ENCODE measurements at places on chromosomes 4 and X.

DNA sequence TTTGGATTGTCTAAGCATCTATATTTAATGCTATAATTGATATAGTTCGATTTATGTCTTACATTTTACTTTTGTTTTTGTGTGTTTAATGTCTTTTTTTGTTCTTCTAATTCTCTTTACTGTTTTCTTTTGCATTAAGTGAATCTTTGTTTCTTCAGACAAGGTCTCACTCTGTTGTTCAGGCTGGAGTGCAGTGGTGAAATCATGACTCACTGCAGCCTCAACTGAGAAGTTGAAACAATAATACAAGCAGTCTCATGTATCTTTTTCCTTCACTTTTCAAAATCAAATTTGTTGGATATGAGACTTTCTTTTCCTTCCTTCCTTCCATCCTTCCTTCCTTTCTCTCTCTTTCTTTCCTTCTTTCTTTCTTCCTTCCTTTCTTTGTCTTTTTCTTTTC is 1401.6 kb downstream of the ADGRL3 start:
- no peak for DNase-seq

GRCh38 chr4:15405018-15405417 is 22.8 kb upstream of the C1QTNF7 start:
- no peak for DNase-seq

- DNase-seq, result peak; percentile 34
Observed at GRCh38 chrX:17376431-17377077, 1.6 kb downstream of the NHS start.

DNA sequence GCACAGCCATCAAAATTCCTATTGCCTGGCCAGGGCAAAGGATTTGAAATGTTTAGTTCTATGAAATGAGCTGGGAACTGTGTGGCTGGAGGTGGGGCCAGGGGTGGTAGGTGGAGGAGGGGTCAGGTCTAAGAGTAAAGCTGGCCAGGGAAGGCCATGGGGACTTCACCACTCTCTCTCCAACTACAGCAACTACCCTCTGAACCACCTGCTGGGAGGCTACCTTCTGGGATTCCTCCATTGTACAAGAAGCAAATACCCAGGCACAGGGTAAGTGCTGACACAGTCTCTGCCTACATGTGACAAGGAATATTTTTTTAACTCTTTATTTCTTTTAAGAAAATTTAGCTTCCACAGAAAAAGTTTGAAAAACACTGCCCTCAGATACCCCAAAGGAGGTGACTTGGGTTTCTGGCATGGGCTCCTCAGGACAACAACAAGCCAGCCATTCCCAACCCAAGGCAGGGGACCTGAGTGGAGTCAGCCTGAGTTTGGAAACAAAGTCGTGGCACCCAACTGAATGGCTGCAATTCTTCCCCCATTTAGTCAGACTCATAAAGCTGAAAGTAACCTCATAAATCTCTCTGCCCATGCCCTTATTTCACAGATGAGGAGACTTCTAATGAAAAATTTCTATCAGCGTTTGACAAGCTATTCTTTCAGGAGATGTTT is 593.8 kb upstream of the DIPK2B start:
- DNase-seq, result no peak

GRCh38 chrX:6738518-6739470 is 203.9 kb upstream of the VCX3A start:
- no peak for DNase-seq

DNA sequence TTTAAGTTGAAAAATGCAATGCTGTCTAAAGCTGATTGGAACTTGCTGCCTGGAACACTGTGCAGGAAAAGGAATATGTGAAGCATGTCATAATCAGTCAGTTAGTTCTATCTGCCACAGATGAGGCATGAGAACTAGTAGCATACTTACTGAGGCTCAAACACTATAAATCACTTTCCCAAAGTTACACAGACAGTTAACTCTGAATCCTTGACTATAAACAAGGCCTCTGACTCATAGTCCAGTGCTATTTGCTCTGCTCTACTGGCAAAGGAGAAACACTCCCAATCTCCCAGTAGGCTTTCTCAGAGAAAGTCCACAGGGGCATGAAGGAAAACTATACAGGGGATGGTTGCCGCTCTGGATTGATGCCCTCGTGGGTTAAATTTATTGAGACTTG is 2078.4 kb upstream of the TENM3 start:
- no peak for DNase-seq

DNA sequence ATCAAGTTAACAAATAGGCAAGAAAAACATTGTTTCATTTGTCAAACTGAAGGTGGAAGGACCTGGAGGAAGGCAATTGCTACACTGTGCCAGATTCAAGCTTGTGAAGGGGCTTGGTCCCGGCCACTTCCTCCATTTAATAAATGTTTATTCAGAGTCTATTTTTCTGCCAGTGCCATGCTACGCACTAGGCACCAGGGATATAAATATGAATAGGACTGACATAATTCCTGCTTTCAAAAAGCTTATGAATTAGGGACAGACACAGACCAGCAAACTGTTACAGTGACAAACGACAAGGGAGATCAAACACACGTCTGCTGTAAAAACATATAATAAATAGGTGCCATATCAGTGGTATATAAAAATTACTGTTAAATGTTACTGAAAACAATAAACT is 571 bp downstream of the TLR6 start:
- DNase-seq, result no peak

GRCh38 chrX:44330227-44330626 is 13.2 kb downstream of the EFHC2 start:
- DNase-seq, result no peak

DNA sequence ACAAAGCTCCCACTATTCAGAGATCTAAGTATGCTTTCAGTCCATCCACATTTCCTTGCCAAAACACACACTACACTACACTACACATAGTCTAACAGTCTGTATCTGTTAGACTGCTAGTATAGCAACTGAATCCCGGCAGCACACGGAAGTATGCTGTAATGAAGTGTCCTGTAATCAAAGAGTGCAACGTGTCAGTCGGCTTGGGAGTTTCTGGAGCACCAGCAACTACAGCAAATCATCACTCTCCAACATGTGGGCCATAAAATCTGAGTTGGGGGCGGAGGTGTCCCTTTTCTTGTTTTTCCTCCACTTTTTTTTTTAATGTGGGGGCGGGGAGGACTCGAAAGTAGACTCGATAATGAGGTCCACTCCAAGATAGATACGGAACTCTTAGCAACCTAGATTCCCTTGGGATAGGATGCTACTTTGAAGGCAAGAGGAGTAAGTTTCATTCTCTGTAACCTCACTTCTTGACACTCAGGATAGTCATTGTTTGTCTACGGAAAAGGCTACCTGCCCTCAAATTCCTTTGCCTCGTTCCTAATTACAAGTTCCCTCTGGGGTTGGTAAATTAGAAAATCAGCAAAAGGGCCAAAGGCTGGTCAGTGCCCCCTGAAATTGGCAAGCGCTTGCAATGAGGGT is 722 bp downstream of the SLC10A7 start:
- peak; percentile 4 for DNase-seq

DNA sequence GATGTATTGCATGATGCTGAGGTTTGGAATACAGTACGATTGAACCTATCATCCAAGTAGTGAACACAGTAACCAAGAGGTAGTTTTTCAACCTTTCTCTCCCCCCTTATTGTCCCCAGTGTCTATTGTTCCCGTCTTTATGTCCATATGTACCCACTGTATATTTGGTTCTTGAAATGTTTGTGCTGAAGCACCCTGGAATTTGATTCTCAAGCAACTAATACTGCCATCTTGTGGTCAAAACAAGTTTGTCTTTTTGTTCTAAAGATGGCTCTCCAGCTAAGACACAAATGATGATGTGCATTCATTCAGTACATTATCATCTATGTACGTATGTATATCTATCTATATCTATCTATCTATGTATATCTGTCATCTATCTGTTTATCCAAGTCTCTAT is 33.5 kb upstream of the DCX start:
- DNase-seq, result peak; percentile 0

- no peak for DNase-seq
Observed at GRCh38 chr4:3226944-3227343, 22.0 kb upstream of the MSANTD1 start.

DNA sequence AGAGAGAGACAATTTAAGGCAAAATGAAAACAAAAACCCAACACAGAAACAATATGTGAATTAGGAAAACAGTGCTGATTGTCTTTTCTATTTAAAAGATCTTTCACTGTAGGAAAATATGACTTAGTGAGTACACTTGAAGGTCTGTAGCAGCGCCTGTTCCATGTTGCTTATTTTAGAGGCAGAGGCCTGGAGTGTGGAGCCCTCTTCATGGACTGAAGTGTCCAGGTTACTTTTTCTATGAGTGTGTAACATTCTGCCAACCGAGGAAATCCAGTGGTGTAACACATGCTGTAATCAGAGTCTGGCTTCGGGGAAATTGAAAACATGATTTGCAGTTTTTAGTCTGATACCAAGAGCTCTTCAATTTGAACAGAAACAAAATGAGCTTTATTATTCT is 64.0 kb upstream of the GPRIN3 start:
- no peak for DNase-seq

DNA sequence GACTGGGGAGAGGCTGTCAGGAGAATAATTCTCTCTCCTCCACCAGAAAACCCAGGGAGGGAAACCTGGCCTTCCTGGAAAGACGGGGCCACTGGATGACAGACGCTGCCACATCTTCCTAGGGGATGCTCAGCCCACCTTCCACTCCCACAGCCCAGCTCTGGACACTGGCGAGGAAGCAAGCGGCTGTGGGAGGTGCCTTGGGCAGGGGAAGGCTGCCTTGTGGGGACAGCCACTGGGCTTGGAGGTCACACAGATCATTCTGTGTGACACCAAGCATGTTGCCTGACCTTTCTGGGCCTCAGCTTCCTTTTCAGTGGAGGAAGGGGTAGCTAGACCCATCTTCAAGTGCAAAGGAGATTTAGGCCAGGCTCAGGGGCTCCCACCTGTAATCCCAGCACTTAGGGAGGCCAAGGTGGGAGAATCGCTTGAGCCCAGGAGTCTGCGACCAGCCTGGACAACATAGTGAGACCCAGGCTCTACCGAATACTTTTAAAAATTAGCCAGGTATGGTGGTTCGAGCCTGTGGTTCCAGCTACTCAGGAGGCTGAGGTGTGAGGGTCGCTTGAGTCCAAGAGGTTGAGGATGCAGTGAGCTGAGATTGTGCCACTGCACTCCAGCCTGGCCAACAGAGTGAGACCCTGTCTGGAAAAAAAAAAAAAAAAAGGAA is 9.8 kb upstream of the MSX1 start:
- no peak for DNase-seq

DNA sequence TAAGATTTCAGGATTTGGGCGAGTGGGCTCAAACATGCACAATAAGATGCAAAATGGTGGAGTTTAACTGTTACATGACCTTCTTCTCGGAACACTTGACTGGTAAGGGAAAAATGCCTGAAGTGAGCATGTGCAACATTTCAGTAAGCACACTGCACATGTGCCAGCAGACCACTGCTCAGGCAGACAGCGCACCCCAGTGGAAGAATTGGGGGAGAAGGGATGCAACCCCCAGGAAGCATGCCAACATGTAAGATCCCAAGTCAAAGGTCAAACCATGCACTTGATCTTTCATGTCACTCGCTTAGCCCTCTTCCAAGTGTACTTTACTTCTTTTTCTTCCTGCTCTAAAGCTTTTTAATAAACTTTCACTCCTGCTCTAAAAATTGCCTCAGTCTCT is 256.3 kb downstream of the CENPC start:
- no peak for DNase-seq

DNA sequence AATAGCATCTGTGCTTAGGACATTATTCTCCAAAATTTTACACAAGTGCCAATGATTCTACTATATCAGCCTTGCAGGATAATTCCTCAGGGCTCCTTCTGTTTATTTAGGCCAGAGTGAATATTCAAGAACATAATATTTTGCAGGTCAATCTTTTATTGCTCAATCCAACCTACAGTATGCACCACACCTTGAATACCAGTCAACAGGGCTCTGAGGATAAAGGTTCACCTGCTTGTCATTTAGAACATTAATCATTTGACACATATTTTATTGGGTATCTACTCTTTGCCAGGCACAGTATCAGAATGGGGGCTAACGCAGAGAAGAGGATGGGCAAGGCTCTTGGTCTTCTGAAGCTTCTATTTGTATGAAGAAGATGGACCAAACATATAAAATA is 66.2 kb upstream of the SHISA3 start:
- no peak for DNase-seq

DNA sequence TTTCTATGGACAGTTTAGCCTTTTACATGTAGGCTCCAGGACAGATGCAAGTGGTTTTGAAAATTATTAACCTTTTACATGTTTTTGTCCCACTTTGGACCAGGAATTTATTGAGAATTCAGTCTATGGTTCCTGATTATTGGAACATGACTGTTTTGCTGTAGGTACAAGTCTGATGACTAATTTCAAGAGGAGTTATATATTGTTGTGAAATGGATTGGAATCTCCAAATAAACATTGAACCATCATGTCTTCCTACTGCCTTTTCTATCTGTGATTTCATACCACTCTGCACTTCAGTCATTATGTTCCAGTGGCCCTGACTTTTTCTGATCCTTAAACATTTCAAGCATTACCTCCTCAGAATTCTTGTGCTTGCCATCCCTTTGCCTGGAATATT is 35.9 kb downstream of the TBC1D19 start:
- no peak for DNase-seq

DNA sequence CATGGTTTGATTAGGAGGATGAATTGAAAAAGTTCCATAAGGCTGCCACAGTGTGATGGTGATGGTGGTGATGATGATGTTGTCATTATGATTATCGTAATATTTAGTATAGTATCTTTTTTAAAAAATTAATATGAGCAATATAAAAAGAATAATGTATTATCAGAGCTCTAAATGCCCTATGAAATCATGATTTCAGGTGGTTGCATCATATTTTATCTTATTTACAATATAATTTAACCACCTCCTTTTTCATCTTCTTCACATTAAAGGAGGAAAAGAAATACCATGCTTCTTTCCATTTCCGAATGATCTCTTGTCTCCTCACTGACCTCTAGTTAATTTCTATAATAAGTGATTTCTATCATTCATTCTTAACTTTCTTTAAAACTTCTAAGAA is 225.9 kb downstream of the RAPGEF2 start:
- no peak for DNase-seq

GRCh38 chr4:32455231-32455630 is 1735.1 kb downstream of the PCDH7 start:
- no peak for DNase-seq

DNA sequence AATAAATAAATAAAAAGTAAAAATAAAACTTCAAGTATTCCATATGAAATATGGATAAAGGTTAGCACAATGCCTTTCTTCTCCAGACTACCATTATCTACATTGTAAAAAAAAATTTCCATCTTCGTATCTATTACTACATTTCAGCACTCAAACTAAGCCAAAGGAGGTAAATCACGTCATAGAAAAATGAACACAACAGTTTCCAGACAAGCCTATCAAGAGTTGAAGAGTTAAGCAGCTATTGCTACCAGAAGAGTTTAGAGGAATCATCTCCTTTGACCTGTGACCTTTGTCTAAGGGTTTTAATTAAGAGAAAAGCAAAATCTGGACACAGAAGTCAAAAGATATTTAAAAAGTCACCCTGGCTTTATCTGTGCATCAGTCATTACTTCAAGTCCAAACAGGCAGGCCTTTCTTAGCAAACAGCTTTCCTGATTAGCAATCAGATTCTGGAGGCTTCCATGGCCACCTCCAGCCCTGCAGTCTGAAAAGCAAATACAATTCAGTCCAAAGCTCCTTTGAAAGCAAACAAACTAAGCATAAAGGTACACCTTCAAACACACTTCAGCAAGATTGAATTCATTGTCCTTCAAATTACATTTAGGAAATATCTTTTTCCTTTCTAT is 82.2 kb downstream of the APBB2 start:
- no peak for DNase-seq
